ENCODE measurements at places on chromosomes 13 and 19. TPM values are rescaled to one million over a fixed set of nuclear protein-coding genes. Genes with fewer than 3 reads are reported as not detected.

DNA sequence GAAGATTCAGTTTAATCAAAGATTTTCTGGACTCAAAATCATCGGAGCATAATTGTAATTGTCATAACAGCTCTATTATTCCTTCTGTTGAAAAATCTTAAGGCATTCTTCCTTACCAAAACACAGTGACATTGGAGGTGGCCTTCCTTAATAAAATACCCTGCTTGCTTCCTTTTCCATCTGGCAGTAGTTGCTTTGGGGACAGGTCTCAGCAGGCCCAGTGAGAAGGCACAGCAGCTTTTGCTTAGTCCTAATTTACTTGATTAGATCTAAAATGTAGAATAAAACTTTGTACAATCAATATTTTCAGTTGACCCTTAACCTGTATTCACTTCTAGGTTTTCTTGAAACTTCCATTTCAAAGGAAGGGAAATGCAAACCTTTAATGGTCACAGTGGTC lies 471.6 kb downstream of the PCDH20 start:
- H3K36me3 ChIP-seq = no peaks in the 10 kb centered on the region
- H3K4me1 ChIP-seq = no peaks in the 10 kb centered on the region
- H3K27me3 ChIP-seq = peaks cover 1% of the 10 kb centered on the region

- DNase-seq = no peak
- H3K36me3 ChIP-seq = no peaks in the 10 kb centered on the region
Measured at GRCh38 chr13:27161980-27162379, 9.6 kb downstream of the USP12 start.

DNA sequence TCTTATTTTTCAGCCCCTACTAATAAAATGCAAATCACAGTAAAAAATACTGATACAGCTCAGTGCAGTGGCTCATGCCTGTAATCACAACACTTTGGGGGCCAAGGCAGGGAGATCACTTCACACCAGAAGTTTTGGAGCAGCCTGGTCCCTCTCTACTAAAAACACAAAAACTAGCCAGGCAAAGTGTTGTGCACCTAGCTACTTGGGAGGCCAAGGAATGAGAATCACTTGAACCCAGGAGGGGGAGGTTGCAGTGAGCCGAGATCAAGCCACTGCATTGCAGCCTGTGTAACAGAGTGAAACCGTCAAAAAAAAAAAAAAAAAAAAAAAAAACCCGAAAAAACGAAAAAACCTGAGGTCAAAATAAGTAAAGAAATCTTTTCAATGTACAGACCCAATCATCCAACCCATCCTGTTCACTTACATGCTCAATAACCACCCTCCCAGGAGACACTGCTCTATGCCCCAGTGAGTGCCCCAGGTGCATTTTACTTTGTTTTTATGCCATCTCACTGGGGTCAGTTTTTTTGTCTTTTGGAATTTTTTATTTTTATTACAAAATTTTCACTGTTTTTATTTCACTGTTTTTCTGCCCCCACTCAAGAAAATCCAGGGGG lies 107.0 kb downstream of the ZNF486 start:
- H3K27me3 ChIP-seq = no peaks in the 10 kb centered on the region
- no peak overlapping the region for H3K4me3 ChIP-seq
- no peak for DNase-seq
- H3K4me1 ChIP-seq = peaks cover 16% of the 10 kb centered on the region
- no peak overlapping the region for H3K27ac ChIP-seq
- H3K36me3 ChIP-seq = no peaks in the 10 kb centered on the region

DNA sequence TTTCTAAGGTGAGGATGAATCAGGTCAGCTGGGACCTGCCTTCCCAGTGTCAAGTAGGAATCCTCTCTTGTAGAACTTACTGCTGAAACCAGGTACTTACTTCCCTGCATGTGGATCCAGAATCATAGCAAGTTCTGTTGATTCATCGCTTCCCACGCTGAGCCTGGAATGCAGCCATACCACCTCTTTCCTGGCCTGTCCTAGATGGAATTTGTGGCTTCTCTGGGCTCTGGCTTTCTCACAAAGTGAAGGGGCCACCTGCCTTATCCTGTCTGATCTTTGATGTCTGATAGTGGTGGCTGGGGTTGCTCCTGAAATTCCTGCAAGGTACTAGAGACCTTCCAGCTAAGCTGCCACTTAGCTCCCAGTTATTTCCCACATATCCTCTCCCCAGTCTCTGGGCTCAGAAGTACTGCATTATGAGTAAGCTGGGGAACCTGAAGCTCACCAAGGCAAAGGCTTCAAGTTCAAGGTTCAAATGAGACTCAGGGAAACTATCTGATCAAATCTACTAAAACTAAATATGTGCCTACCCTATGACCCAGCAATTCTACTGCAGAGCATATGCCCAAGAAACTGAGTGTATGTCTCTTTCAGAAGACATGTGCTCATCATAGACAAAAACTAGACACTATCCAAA lies 103.5 kb downstream of the SUCLA2 start:
- no peak for DNase-seq
- no peak overlapping the region for H3K27ac ChIP-seq
- H3K4me3 ChIP-seq = no peak overlapping the region
- peaks cover 1% of the 10 kb centered on the region for H3K27me3 ChIP-seq

DNA sequence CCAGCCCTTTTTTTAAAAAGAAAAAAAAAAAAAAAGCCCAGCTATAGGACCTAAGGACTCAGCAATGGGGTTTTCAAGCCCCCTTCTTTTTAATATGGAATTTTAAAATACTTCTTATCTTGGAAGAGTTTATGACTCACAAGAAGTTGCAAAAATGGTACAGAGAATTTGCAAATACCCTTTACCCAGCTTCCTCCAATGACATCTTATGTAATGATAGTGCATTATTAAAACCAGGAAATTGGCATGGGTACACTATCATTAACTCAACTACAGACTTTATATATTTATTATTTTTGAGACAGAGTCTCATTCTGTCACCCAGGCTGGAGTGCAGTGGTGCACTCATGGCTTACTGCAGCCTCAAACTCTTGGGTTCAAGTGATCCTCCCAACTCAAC lies 16.1 kb downstream of the TMEM38A start:
- no peak for DNase-seq
- peaks cover 5% of the 10 kb centered on the region for H3K27me3 ChIP-seq
- no peak overlapping the region for H3K27ac ChIP-seq
- no peaks in the 10 kb centered on the region for H3K4me1 ChIP-seq
- H3K4me3 ChIP-seq = no peak overlapping the region

- no peaks in the 10 kb centered on the region for H3K4me1 ChIP-seq
- H3K36me3 ChIP-seq = no peaks in the 10 kb centered on the region
- H3K27ac ChIP-seq = no peak overlapping the region
- no peak overlapping the region for H3K4me3 ChIP-seq
- H3K27me3 ChIP-seq = no peaks in the 10 kb centered on the region
Measured at GRCh38 chr13:82747958-82748357, 1134.3 kb downstream of the SLITRK1 start.

The SAFB gene
- 113 TPM for total RNA-seq

The SYNGR4 gene
- total RNA-seq = not detected
